ENCODE measurements at places on chromosomes 5 and 9. TPM values are rescaled to one million over a fixed set of nuclear protein-coding genes. Genes with fewer than 3 reads are reported as not detected.

WDR38 gene
- total RNA-seq, result not detected

GRCh38 chr5:103027267-103027666 lies 92.7 kb downstream of the GIN1 start:
- DNase-seq, result no peak

SPATA31D4 gene
- not detected for total RNA-seq

- peak; percentile 95 for DNase-seq
Observed at GRCh38 chr5:36374266-36374862, 72.7 kb upstream of the RANBP3L start.

LIFR gene
- total RNA-seq, result 8.9 TPM

DNA sequence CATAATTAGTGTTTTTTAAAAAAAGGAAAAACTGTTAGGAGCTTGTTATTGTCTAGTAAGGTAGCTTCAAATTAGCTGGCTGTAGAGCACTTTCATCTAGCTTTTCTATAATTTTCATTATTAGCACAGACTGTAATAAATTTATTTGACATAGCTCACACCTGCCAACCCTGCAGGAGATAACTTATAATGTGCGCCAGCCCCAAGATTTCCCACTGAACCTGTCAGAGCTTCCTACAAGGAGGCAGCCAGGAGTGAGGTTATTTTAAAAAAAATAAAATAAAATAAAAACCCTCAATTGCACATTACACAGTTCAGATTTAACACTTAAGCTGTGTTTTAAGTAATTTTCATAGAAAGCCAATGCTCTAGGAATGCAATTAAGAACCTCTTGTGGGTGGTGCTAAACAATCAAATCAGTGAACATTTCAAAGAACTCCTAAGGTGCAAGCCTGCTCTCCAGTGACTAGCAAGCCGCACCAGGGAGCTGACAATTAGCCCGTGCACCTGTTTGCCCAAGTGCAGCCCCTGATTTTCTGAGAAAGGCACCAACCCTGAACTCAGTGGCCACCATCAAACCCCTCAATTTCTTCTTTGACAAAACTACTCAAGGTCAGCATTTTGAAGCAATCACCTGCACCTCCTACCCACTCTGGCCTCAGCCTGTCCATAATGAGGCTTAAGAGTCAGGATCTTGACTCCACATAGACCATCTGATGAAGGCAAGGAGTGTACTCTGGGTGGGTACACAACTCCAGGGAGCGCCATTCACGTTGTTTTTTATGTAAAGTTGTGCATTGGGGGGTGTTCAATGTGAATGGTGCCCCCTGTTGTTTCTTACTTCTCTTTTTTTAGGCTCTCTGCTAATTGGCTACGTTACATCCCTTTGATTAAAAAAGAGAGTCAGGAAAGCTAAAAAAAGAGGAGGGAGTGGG lies 385.3 kb upstream of the WWC1 start:
- DNase-seq, result no peak

All from M059J (cell line).